ENCODE measurements at places on chromosomes 2 and 18.

DNA sequence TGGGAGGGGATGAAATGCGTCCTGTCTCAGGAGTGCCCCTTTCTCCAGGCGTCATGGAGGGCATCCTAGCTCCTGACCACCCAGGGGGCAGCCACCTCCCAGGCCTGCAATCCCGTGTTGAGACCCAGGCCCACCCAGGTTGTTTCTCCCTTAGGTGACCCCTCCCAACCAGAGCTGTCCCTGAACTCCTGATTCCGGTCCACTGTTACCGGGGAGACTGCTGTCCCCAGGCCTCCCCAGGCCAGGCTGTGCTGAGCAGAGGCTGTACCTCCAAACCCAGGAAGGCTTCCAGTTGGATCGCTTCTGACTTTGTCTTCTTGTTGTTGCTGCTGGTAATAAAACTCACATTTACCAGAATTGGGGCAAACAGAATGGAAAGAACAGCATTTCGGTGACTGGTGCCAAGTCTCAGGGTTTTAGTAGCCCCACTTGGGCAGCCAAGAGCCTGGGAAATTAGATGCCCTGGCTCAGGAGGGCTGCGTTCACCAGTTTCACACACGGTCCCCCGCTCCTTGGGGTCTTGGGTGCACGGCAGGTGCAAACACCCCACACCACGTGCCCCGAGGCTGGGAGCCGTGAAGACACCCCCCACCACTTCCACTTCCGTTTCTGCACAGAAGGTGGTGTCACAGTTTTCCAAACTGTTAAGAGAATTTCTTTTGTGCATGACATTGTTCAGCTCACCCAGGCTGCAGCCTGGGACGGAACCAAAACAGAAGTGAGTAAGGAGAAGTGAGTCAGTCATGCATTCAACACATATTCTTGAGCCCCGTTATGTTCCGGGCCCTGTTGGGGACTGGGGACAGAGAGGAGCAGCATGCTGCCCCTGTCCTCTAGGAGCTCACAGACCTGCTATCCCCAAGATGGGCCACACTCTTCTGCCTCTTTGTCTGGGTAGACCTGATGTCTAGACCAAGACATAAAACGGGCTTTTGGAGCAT, 29.4 kb downstream of the ITM2C start:
- no peak for DNase-seq

- DNase-seq = no peak
These were observed 37.8 kb downstream of the GORASP2 start for GRCh38 chr2:170966648-170967396.

DNA sequence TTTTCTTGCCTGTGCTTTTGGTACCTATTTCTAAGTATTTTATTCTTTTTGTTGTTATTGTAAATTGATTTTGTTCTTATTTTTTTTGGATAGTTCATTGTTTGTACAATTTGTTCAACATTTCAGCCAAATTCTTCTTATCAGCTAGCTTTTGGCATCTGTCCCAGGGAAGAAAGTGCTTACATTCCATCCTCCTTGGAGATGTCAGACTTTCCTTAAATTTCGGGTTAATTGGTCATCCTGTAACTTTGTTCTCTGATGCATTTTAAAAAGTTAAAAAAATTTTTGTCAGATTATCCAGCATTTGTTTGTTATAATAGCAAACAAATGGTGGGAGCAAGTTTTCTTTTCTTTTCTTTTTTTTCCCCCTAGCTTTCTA, 60.3 kb downstream of the PTH2R start:
- no peak for DNase-seq

DNA sequence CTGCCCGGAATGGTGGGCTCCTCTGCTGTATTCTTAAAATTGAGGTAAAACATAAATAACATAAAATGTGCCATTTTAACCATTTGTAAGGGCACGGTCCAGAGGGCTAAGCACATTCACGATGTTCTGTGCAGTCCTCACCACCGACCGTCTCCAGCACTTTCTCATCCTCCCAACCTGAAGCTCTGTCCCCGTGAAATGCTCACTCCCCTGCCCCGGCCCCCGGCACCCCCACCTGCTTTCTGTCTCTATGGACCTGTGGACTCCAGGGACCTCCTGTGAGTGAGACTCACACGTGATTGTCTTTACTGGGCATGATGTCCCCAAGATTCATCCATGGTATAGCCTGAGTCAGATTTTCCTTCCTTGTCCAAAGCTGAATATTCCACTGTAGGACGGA, 38.7 kb upstream of the CTDP1 start:
- no peak for DNase-seq

- DNase-seq = no peak
These were observed 190.1 kb upstream of the TNP1 start for GRCh38 chr2:217049956-217050355.

DNA sequence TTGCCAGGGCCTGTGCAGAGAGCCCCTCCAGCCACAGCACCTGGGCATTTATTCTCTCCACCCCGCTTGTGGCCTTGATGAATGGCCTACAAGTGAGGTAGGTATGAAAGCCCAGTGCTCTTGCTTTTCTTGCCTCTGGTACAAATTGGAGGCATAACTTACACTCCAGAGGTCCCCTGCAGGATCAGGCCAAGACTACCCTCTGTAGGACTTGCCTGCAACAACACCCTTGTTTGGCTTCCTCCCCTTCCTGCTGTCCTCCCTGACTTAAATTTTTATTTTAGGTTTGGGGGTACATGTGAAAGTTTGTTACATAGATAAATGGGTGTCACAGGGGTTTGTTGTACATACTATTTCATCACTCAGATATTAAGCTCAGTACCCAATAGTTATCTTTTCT, 95.7 kb downstream of the CDC42EP3 start:
- no peak for DNase-seq

GRCh38 chr2:117862459-117862858, 48.0 kb downstream of the DDX18 start:
- DNase-seq = no peak

DNA sequence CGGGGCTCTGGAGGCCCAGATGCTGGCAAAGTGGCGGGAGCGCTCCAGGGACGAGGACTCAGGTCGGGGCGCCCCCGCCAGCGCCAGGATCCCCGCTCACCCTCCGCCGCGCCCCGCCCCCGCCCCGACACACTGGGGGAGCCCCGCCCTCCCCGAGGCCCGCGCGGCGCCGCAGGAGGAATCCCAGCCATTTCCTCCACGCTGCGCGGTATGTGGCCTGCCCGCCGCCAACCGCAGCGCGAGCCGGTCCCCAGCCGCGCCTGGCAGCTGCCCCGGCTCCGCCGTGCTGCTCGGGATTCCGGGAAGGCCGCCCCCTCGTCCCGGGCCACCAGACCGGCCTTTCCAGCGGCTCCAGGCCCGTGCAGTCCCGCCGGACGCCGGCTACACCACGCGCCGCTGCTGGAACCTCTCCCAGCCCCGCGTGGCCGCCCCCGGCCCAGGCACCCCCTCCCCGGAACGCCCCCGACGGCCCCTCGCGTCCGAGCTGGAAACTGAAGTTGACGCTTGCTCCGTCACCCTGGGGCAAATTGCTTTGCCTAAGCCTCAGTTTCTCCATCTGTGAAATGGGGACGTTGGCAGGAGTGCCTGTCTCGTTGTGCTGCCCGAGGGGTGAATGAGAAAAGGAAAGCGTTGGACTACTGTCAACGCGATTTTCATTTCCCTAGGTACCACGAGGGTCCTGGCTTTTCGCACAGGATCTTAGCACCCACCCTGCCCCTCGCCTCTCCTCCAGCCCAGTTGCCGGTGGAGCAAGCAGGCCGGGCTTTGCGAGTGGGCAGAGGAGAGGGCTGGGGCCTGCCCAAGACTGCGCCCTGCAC, 53.6 kb downstream of the PKDCC start:
- DNase-seq = peak; percentile 23

GRCh38 chr2:33632831-33633230, 33.7 kb upstream of the FAM98A start:
- no peak for DNase-seq

- DNase-seq = no peak
These were observed 268.2 kb downstream of the RPIA start for GRCh38 chr2:88959480-88960204.

All from activated CD4-positive, alpha-beta T cell treated with anti-CD3 and anti-CD28 coated beads for 24 hours (primary cell).